ENCODE measurements at places on chromosomes 7 and 10. TPM values are rescaled to one million over a fixed set of nuclear protein-coding genes. Genes with fewer than 3 reads are reported as not detected.

GRCh38 chr7:83469076-83469475 is 179.9 kb downstream of the SEMA3E start:
- DNase-seq: no peak

DNA sequence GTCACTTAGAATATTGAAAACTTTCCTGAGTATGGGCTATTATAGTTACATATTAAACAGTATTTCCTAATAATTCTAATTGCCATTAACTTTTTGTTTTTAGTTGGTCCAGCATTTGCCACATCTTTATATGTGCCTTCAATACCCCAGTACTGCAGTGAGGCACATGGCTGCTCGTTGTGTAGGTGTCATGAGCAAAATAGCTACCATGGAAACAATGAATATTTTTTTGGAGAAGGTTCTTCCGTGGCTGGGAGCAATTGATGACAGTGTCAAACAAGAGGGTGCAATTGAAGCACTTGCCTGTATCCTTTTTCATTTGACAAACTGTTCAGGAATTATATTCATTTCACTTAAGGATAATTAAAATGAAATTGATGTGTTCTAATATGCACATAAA is 72.7 kb downstream of the BTAF1 start:
- no peak for DNase-seq

DNA sequence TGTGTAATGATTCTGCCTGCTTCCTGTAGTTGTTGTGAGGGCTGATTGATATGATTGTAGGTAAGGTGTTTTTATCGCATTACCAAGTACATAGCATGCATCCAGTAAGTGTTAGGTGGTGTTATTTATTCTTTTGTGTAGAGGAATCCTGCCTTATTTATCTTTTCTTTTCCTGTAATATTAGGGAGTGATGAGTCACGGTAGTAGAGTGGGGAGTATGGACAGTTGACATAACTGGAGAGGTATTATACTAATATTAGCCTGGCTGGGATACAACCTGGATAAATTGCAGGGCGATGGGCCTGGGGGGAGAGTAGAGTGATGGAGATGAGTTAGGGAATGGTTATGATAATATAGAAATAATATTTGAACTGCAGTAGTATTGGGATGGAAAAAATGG is 9.8 kb downstream of the SDK1 start:
- no peak for DNase-seq

DNA sequence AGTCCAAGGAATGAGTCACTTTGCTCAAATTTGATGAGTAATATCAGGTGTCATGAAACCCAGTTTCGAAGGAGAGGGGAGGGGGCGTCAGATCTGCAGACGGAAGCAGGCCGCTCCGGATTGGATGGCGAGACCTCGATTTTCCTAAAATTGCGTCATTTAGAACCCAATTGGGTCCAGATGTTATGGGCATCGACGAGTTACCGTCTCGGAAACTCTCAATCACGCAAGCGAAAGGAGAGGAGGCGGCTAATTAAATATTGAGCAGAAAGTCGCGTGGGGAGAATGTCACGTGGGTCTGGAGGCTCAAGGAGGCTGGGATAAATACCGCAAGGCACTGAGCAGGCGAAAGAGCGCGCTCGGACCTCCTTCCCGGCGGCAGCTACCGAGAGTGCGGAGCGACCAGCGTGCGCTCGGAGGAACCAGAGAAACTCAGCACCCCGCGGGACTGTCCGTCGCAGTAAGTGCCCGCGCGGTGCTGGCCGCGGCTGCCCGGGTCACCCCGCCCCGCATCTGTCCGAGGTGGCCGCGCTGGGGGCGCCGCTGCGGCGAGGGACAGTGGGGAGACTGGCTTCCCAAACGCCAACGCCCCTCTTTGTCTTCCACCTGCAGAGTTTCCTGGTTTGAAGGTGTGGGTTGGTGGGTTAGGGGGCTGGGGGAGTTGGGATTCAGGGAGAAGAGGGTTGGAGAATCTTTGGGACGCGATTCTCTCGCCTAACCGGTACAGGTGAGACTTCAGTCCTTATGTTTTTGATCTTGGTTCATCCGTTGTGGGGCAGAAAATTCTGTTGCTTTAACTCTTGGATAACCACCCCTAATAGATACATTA is at the start of gene TAC1:
Gene TAC1 (plus strand): TSS at position 351 of the 829 bp plus-strand sequence. CDS start 527 bp downstream, outside the sequence.
- DNase-seq: no peak

DNA sequence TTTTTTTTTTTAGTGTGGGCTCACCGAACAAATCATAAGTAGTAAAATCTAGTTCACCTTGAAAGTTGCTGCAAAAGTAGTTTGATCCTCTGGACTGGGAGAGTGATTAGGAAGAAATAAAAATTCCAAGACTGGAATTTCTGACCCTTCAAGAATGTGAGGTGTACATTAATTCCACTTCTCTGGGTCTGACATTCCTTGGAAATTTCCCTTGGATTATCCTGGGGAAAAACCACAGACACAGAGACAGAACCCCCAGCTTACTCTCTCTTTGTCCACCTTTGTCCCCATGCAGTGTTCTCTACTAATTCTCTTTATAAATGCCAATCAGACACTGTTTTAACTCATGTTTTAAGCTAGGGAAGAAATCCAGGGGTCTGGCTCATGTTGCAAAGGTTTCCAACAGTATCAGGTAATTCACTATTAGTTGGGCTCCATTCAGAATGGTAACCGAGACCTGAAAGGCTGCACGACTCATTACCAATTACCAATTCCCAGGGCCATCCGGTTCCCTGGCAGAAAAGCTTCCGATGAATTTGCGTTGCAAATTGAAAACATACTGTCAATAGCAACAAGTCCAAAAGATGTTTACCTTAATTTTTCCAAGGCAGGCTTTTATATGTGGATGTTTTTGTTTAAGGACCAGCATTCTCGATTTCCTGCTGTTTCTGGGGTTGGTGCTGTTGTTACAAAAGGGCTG is 86.3 kb downstream of the BAMBI start:
- no peak for DNase-seq

The NEUROD6 gene
- not detected for polyA plus RNA-seq

The ERVW-1 gene
- 0.74 TPM for polyA plus RNA-seq

The ZNF680 gene
- polyA plus RNA-seq: 18.1 TPM

The ADAP1 gene
- 11.2 TPM for polyA plus RNA-seq
